Activated CD4-positive, alpha-beta T cell treated with anti-CD3 and anti-CD28 coated beads, Interleukin-10, Interleukin-2, amounts not matched to agents 100 ng/mL and 50 ng/mL, durations not matched to agents 16 hours and 8 hours (primary cell): ENCODE measurements at places on chromosomes 6 and 20.
A peak's percentile ranks its signal among the peaks of the same experiment; 100 is the strongest.

DNA sequence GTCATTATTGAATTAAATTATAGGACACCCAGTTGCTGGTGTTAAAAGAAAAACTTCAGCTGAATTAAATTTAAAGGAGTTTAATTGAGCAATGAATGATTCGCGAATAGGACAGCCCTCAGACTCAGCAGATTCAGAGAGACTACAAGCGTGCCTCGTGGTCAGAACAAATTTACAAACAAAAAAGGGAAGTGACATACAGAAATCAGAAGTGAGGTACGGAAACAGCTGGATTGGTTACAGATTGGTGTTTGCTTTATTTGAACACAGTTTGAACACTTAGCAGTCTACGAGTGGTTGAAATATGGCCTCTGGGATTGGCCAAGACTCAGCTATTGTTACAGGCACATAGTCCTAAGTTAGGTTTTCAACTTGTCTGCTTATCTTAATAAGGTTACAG is 25.8 kb upstream of the TNFRSF21 start:
- no peak for DNase-seq

- no peak for DNase-seq
These were observed 64.3 kb upstream of the BTBD3 start for GRCh38 chr20:11853359-11853758.

DNA sequence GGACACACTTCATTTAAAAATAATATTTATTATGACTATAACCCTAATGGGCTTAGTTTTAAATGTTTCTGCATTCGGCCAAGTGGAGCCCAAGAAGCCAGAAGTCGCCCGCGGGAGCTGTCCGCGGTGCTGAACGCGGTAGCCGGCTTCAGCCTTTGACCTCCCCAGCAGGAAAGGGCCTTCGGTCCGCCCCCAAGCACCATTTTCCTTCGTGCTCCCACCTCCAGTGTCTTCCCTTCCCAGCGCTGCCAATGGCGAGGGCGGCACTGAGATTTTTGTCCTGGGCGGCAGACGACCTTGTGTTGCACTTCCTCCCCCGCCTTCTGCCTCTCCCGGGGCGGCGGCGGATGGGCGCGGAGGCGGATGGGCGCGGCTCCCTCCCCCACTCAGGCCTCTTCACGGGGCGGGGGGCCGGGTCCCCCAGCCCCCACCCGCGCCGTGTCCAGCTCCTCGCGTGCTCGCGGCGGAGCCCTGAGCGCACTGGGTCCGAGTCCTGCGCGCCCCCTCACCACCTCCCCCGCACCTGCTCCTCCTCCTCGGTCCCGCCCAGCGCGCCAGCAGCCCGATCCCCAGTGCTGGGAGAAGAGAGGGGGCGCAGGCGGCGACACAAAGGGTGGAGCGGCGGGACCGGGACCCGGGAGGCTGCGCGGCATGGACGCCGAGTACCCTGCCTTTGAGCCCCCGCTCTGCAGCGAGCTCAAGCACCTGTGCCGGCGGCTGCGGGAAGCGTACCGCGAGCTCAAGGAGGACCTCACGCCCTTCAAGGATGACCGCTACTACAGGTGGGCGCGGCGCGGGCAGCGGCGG is 23.6 kb upstream of the TMEM181 start:
- DNase-seq = peak; percentile 65

DNA sequence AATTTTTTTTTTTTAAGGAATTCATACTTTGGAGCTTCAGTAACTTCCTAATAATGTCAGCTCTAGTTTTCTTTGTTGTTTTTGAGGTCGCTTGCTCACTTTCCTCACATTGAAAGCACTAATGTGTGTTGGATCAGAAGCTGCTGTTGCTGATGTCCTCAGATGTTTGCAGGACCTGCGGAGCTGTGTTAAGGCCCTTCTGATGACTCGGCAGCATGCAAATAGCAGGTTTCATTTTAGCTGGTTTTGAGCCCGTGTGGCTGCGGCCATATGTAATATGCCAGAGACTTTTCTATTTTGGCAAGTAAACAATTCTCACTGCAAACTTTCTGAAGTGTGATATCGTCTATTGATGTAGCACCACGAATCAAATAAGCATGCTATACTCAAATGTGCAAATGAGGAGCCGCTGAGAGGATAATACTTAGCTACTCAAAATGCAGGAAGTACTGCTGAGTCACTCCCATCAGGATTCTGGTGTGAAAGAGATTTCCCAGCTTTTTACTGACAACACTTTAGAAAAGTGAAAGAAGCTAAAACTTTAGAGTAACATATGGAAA is 187.8 kb downstream of the SASH1 start:
- peak; percentile 33 for DNase-seq

GRCh38 chr6:170311696-170312095 is 5.1 kb downstream of the FAM120B start:
- DNase-seq = no peak

DNA sequence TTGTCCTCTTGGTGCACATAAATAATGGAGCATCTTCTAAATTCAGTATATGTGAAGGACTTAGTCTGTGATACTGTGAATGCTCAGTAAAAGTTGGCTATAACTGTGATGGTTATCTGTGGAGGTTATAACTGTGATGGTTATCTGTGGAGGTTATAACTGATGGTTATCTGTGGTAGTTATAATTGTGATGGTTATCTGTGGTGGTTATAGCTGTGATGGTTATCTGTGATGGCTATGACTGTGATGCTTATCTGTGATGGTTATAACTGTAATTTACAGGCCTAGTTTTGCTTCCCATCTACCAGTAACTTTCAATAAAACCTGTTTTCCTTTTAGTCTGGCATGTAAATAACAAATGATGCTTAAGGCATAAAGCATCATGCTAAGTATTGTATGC is 16.5 kb downstream of the PTK7 start:
- peak; percentile 28 for DNase-seq

DNA sequence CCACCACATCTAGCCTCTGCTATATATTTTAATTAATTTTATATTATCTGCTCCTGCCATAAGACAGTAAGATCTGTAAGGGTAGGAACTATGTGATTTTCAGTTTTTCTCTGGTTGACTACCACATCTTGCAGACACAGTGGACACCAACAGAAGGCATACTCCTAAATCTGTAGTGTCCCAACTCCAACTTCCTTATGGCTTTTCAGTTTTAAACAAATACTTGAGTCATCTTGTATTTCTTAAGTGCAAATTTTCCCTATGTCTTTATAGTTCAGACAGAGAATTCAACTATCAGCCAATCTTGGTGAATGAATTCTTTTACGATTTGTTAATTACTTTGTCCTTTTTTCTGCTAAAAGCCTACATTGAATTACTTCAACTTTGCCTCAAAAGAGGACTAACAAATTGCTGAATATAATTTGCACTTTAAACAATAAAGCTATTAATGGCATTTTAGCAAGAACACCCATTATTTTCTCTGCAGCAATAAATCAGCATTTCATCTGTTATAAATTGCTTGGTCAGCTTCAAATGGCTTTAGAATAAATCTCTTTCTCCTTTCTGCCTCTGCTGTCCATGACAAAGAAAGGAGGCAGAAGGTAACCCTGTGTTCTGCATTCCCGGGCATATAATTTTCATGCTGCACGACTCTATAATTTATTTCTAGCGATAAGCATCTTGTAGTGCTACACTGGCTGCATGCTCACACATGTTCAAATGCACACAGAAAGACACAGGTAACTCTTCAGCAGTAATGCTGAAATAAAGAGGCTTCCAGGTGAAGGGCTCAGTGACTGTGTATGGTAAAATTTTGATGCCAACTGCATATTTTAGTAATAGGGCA is 144.8 kb downstream of the BACH2 start:
- DNase-seq = no peak

- DNase-seq = no peak
These were observed 130.1 kb upstream of the TMEM170B start for GRCh38 chr6:11407414-11407813.

DNA sequence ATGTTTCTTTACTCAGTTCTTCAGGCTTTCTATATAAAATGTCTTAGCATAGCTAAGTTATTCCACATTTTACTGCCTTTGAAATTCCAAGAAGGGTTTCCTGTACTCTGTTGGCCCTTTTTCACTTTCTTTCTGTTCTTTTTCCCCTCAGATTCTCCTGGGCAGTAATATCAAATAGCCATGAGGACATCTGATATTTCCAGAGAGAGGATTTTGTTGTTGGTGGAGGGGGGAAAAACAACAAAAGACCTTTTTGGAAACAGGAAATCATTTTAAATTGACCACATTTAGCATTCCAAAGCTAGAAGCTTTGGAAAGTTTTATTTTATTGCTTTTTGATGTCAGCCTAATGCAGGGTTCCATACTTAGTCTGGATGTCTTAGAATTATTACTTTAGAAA is 445.4 kb downstream of the GJA1 start:
- no peak for DNase-seq

GRCh38 chr20:347640-348484 is 951 bp downstream of the NRSN2 start:
- peak; percentile 83 for DNase-seq

- no peak for DNase-seq
These were observed 43.8 kb upstream of the SYNDIG1 start for GRCh38 chr20:24425523-24426135.

GRCh38 chr6:10520468-10520867 is 683 bp upstream of the GCNT2 start:
- no peak for DNase-seq

DNA sequence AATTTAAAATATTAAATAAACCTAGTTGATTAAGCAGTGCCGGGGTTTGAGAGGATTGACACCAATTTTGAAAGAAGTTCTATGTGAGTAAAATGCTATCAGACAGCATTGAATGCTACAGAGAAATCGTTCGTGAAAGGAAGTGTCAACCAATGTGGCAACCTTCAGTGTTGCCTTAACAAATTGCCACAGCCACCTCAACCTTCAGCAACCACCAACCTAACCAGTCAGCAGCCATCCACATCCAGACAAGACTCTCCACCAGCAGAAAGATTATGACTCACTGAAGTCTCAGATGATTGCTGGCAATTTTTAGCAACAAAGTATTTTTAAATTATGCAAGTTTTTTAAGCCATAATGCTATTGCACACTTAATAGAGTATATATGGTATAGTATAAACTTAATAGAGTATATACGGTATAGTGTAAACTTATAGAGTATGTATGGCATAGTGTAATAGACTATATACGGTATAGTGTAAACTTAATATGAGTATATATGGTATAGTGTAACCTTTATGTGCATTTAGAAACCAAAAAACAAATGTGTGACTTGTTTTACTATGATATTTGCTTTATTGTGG is 65.3 kb upstream of the ID4 start:
- DNase-seq = no peak

DNA sequence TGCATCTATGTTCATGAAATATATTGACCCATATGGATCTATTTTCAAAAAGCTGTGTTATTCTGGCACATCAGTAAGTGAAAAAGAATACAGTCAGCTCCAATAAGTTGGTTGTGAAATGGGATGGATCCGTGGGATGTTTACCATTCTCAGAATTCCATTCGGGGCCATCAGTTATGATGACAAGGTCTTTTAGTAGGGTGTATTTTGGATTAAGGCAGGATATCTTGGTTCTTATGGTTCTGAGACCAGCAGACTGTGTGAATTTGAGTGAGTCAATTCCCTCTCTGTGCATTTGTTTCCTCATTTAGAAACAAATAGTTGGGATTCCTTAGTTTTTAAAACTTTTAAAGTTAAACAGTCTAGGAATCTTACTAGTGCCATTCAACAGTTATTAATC is 287.4 kb downstream of the CD109 start:
- DNase-seq = no peak

DNA sequence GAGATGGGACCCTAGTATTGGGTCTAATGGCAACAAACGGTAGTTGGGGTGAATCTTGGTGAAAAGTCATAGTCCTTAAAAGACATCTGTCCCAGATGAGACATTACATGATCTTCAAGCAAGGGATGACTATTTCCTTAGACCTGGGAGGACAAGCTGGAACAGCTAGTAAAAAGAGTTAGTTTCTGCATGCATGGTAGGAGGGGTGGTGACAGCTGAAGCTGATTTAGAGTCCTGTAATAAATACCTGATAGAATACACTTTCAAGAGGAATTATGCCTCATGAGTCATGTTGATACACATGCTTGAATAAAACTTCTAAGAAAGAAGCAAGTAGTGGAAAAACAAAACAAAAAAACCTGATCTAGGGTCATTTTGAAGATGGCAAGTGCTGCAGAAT is 247.4 kb downstream of the CD109 start:
- no peak for DNase-seq

GRCh38 chr6:108868647-108869046 is 20.4 kb downstream of the ARMC2 start:
- no peak for DNase-seq

DNA sequence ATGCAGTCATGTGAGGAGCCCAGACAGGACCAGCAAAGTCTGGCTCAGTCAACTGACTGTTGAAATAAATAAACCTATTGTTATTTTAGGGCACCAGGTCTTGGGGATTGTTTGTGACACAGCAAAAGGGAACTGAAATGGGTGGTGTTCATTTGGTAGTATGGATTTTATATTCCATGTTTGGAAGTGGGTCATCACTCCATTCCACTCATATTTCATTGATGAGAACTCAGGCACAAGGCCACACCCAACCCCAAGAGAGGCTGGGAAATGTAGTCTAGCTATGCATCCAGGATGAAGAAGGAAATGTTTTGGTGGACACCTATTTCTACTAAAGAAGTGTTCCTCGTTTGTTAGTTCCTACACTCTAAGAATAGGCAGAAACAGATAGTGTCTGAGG is 64.9 kb upstream of the BTBD3 start:
- DNase-seq = no peak

DNA sequence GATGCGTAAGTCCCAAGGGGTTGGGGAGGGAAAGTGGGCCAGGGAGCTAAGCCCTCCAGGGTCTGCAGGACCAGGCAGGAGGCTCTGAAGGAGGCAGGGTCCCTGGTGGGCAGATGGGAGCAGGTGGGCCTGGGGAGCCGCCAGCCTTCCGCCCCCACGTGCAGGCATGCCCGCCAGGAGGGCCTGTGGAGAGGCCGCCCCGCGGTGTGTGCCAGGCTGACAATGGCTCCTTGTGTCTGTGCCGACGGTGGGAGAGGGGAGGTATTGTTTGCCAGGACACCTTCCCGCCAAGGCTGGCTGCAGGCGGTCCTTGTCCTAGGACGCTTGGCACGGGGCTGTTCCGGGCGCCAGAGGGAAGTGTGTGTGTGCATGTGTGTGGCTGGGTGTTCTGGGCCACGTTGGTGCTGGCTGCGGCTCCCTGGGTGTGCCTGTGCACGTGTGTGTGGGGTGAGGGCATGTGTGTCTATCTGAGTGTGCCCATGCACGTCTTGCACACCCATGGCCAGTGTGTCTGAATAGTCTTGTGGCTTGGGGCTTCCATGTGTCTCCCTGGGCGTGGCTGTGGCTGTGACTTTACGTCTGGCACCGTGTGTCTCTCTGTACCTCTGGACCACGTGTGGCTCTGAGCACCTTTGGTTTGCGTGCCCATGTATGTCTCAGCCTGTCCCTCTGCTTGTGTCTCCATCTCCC is 153.0 kb downstream of the CEBPB start:
- DNase-seq = no peak

DNA sequence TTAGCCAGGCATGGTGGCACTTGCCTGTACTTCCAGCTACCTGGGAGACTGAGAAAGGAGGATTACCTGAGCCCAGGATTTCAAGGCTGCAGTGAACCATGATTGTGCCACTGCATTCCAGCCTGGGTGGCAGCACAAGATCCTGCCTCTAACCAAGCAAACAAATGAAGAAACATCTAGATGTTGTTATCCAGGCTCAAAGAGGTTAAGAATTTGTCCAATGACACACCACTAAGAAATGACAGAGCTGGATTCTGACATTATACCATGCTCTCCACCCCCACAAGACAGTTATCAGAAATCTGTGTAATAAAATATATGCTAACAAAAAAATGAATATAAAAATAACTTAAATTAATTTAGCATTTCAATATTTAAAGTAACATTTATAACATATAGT is 925.5 kb upstream of the SLC35B3 start:
- no peak for DNase-seq
